ENCODE measurements at places on chromosomes 13 and 19.

- H3K4me1 ChIP-seq: no peaks in the 10 kb centered on the region
- H3K27ac ChIP-seq: no peak overlapping the region
- no peaks in the 10 kb centered on the region for H3K36me3 ChIP-seq
- no peak for DNase-seq
- H3K27me3 ChIP-seq: no peaks in the 10 kb centered on the region
Measured at GRCh38 chr19:28264556-28264955, 948.4 kb downstream of the UQCRFS1 start.

DNA sequence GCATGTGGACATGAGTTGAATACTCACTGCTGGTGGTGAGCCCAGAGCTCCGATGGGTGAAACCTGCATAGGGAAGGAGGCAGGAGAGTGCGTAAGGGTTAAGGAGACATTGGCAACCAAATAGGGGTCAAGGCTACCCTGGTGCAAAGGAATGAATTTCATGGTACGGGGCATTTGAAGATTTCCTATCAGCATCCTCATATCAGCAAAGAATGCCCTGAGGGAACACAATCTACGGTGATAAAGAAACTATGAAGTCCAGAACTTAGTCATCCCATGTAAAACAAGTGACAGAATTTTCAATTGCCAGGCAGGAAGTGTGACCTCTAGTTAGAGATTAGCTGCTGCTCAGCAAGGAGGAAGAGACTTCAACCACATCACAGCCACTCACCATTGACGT is 64.9 kb downstream of the MBD3L1 start:
- no peak overlapping the region for H3K27ac ChIP-seq
- no peaks in the 10 kb centered on the region for H3K4me1 ChIP-seq
- H3K36me3 ChIP-seq: no peaks in the 10 kb centered on the region
- H3K27me3 ChIP-seq: no peaks in the 10 kb centered on the region

DNA sequence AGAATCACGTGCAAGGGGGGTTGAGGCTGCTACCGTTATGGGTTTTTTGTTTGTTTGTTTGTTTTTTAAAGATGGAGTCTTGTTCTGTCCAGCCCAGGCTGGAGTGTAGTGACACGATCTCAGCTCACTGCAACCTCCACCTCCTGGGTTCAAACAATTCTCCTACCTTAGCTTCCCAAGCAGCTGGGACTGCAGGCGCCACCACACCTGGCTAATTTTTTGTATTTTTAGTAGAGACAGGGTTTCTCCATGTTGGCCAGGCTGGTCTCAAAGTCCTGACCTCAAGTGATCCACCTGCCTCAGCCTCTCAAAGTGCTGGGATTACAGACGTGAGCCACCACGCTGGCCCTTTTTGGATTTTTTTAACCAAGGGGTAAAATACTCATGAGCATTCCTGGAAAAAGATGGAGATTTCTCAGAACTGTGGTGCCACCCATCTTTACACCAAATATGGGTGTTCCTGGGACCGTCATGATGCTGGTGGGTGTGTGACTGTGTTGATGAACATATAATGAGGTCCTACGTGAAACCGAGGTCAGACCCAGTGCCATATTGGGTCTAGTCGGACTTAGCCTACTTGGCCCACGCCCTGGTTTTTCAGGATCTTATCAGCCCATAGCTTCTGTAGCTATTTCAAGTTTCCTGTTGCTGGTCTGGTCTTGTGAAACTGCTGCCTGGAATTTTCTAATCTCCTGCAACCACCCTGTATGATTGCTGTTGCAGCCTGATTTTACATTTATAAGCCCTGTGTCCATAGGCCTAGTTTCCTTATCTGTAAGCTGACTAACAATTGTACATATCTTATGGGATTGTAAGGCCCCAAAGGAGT is 6.2 kb downstream of the PPP1R15A start:
- no peaks in the 10 kb centered on the region for H3K27me3 ChIP-seq
- no peak overlapping the region for H3K27ac ChIP-seq
- H3K4me3 ChIP-seq: no peak overlapping the region
- peaks cover 2% of the 10 kb centered on the region for H3K4me1 ChIP-seq
- DNase-seq: no peak

GRCh38 chr19:53294786-53295441 is 27.4 kb upstream of the VN1R4 start:
- H3K4me3 ChIP-seq: no peak overlapping the region
- H3K36me3 ChIP-seq: no peaks in the 10 kb centered on the region
- no peaks in the 10 kb centered on the region for H3K27me3 ChIP-seq
- H3K4me1 ChIP-seq: no peaks in the 10 kb centered on the region
- peak overlapping the region; percentile 85 for H3K27ac ChIP-seq
- DNase-seq: no peak

GRCh38 chr13:90485436-90485835 is 862.1 kb upstream of the MIR17HG start:
- H3K36me3 ChIP-seq: no peaks in the 10 kb centered on the region
- H3K4me1 ChIP-seq: no peaks in the 10 kb centered on the region
- no peaks in the 10 kb centered on the region for H3K27me3 ChIP-seq

GRCh38 chr19:3821857-3822364 is 35.7 kb upstream of the MATK start:
- H3K4me3 ChIP-seq: no peak overlapping the region
- DNase-seq: peak; percentile 99
- no peaks in the 10 kb centered on the region for H3K36me3 ChIP-seq
- H3K4me1 ChIP-seq: no peaks in the 10 kb centered on the region

- no peaks in the 10 kb centered on the region for H3K4me1 ChIP-seq
- no peak for DNase-seq
- H3K4me3 ChIP-seq: no peak overlapping the region
- H3K27me3 ChIP-seq: no peaks in the 10 kb centered on the region
Measured at GRCh38 chr19:46155237-46155636, 7.2 kb downstream of the IGFL2 start.

- H3K36me3 ChIP-seq: no peaks in the 10 kb centered on the region
- H3K4me3 ChIP-seq: no peak overlapping the region
- no peak for DNase-seq
- H3K27ac ChIP-seq: no peak overlapping the region
- no peaks in the 10 kb centered on the region for H3K4me1 ChIP-seq
- no peaks in the 10 kb centered on the region for H3K27me3 ChIP-seq
Measured at GRCh38 chr13:106499113-106499512, 36.3 kb downstream of the EFNB2 start.

DNA sequence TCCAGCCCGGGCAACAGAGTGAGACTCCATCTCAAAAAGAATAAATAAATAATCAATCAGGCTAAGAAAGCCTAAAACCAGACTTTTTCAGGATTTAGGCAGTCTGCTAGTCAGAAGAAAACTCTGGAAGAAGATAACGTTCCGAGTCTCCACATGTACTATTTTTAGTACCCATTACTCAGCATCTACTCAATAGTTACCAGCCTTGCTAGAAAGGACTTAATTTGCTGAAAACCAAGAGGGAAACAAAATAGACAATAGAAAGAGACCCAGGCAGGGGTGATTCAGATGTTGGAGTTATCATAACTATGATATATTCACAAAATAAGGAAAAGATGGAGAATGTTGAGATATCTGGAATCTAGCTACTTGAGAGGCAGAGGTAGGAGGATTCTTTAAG is 3.6 kb upstream of the LIN7B start:
- H3K27me3 ChIP-seq: no peaks in the 10 kb centered on the region
- no peak overlapping the region for H3K27ac ChIP-seq
- no peak overlapping the region for H3K4me3 ChIP-seq
- no peak for DNase-seq
- H3K4me1 ChIP-seq: no peaks in the 10 kb centered on the region
- H3K36me3 ChIP-seq: peaks cover 35% of the 10 kb centered on the region

GRCh38 chr13:60090574-60090973 is 73.2 kb downstream of the DIAPH3 start:
- DNase-seq: no peak
- H3K36me3 ChIP-seq: no peaks in the 10 kb centered on the region
- H3K27ac ChIP-seq: no peak overlapping the region

DNA sequence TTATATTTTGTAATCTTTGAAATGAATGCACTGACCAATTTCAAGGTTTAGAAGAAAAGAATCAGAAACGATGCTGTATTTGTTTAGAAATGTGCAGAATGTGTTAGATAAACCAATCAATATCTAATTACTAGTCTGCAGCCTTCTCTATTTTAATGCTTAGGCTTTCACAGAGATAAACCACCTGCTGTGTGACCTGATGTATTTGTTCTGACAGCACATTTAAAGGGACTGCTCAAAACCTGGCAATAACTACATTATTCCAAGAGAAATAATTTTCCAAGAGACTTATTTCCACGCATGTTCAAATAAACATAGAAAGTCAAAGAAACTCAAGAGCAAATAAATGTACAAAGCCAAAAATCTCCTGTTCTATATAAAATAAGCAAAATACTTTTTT is 641.6 kb upstream of the PCDH20 start:
- no peaks in the 10 kb centered on the region for H3K4me1 ChIP-seq
- no peaks in the 10 kb centered on the region for H3K36me3 ChIP-seq
- H3K27ac ChIP-seq: no peak overlapping the region

DNA sequence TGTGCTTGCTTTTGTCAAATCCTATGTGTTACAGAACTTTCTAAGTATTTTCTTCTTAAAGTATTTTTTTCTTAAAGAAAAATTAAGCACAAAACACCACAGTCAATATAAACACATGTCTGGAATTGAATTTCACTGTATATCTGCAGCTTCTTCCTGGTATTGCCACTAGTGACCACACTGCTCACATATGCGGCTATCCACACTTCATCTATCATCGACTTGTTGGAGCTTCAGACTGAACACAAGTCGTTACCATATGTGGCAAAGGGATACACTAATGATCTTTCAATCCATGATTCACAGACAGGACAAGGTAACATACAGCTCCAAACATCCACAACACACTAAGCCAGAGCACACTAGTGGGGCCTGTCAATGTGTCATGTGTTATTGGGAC is 498.4 kb upstream of the ARGLU1 start:
- H3K27ac ChIP-seq: no peak overlapping the region
- DNase-seq: no peak
- H3K27me3 ChIP-seq: no peaks in the 10 kb centered on the region
- no peak overlapping the region for H3K4me3 ChIP-seq
- H3K36me3 ChIP-seq: no peaks in the 10 kb centered on the region

GRCh38 chr19:50030937-50031336 is 5.1 kb downstream of the ZNF473 start:
- no peak overlapping the region for H3K27ac ChIP-seq
- peaks cover 32% of the 10 kb centered on the region for H3K36me3 ChIP-seq
- no peak for DNase-seq
- no peaks in the 10 kb centered on the region for H3K27me3 ChIP-seq

DNA sequence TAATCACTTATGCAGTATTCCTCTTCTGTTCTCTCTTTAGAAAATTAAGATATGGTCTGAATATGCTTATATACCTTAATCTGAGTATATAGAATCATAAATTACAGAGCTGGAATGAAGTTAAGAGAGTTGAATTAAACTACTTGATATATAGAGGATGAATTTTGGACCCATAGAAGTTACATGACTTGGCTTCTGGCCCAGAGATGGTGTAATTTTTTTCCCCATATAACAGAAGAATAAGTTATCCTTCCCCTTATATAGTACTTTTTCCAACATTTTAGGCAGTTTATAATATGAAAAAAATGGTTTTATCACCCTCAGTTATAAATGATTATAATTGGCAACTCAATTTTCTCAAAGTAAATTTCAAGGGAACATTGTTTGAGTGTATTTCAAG is 616.3 kb downstream of the TBC1D4 start:
- H3K36me3 ChIP-seq: no peaks in the 10 kb centered on the region
- no peak overlapping the region for H3K27ac ChIP-seq
- DNase-seq: no peak
- H3K27me3 ChIP-seq: no peaks in the 10 kb centered on the region
- H3K4me1 ChIP-seq: no peaks in the 10 kb centered on the region

DNA sequence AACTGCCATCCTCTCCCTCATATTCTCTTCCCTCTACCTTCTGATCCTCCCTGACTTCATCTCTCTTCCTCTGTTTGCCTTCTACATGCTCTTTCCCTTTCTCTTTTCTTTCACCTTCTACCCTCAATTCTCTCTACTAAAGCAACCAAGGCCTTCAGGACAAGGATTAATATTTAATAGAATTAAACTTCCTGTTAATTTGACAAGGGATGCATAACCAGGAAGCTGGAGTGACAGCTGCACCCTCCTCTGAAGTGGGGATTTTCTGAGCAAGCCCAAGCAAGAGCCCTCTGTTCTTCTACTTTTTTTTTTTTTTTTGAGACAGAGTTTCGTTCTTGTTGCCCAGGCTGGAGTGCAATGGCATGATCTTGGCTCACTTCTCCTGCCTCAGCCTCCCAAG is 63.4 kb upstream of the MED4 start:
- no peaks in the 10 kb centered on the region for H3K27me3 ChIP-seq
- no peaks in the 10 kb centered on the region for H3K36me3 ChIP-seq
- no peak overlapping the region for H3K27ac ChIP-seq
- H3K4me1 ChIP-seq: peaks cover 4% of the 10 kb centered on the region
- H3K4me3 ChIP-seq: no peak overlapping the region
- DNase-seq: no peak

- H3K27me3 ChIP-seq: no peaks in the 10 kb centered on the region
- H3K4me1 ChIP-seq: peaks cover 10% of the 10 kb centered on the region
- H3K4me3 ChIP-seq: no peak overlapping the region
- no peak overlapping the region for H3K27ac ChIP-seq
Measured at GRCh38 chr13:44817131-44817671, 172.1 kb downstream of the NUFIP1 start.

GRCh38 chr13:62524061-62524460 is 1108.4 kb upstream of the PCDH20 start:
- DNase-seq: no peak
- H3K4me1 ChIP-seq: no peaks in the 10 kb centered on the region
- H3K27me3 ChIP-seq: no peaks in the 10 kb centered on the region
- no peaks in the 10 kb centered on the region for H3K36me3 ChIP-seq
- no peak overlapping the region for H3K4me3 ChIP-seq
- no peak overlapping the region for H3K27ac ChIP-seq

DNA sequence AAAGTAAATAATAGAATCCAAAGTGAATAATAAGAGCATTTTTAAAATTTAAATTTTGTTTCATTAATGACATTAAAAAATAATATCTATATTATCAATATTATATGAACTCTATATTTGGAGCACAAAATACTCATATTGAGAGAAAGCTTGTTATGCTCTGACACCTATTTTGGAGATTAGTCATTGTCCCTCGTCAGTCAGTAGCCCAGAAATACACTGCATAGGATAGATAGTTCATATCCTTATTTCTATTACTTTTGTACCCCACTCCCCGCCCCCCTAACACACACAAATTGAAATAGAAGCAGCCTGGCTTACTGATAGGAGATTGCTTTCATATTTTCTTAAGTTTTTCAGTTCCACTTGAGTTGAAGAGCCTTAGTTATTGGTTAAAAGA is 652.8 kb downstream of the PCDH9 start:
- H3K27me3 ChIP-seq: no peaks in the 10 kb centered on the region
- no peak for DNase-seq
- no peaks in the 10 kb centered on the region for H3K36me3 ChIP-seq
- no peak overlapping the region for H3K4me3 ChIP-seq
- peaks cover 3% of the 10 kb centered on the region for H3K4me1 ChIP-seq

DNA sequence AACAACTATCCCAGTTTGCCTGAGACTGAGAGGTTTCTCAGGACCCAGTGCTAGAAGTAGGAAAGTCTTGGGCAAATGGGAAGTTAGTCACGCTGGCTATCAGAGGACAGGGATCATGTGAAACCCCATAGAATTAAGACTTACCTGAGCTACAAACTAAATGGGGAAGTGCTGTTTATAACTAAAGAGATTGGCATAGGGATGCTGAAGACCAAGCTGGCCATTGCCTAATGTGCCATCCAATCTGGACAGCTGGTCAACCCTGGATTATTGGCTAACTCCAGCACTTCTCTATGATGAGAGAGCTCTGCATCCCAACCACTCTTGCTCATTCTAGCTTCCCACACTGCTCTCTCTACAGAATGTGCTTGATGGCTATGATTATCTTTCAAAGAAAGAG is 216.1 kb downstream of the TDRD3 start:
- no peaks in the 10 kb centered on the region for H3K27me3 ChIP-seq
- no peaks in the 10 kb centered on the region for H3K36me3 ChIP-seq
- H3K4me1 ChIP-seq: no peaks in the 10 kb centered on the region

- H3K27me3 ChIP-seq: no peaks in the 10 kb centered on the region
- no peak overlapping the region for H3K4me3 ChIP-seq
- peaks cover 47% of the 10 kb centered on the region for H3K4me1 ChIP-seq
- peaks cover 5% of the 10 kb centered on the region for H3K36me3 ChIP-seq
Measured at GRCh38 chr19:55090564-55090963, 14.9 kb downstream of the EPS8L1 start.
